Eye (tissue), 1 donor: ENCODE measurements at places on chromosomes 5 and 9.

- DNase-seq: no peak
Measured at GRCh38 chr5:159083548-159084452, 15.9 kb downstream of the EBF1 start.

GRCh38 chr5:118257066-118257465 lies 731.3 kb downstream of the DTWD2 start:
- DNase-seq: no peak

DNA sequence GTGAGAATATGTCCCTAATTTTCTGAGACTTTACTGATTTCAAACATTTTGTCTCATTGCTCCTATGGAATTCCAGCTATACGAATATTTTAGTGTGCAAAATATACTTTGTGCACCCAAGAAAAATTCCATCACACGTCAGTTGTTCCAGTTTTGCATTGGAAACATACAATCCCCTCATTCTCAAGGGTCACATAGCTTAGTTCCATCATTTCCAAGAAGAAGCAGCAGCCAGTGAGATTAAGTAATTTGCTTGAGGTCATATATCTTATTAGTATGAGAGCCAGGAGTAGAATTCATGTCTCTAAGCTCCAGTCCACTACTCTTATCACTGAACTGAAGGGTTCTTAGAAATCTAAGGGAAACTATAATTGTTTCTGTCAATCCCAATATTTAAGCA lies 746.7 kb upstream of the C9orf72 start:
- no peak for DNase-seq

- no peak for DNase-seq
Measured at GRCh38 chr9:130237076-130237475, 28.5 kb upstream of the HMCN2 start.

DNA sequence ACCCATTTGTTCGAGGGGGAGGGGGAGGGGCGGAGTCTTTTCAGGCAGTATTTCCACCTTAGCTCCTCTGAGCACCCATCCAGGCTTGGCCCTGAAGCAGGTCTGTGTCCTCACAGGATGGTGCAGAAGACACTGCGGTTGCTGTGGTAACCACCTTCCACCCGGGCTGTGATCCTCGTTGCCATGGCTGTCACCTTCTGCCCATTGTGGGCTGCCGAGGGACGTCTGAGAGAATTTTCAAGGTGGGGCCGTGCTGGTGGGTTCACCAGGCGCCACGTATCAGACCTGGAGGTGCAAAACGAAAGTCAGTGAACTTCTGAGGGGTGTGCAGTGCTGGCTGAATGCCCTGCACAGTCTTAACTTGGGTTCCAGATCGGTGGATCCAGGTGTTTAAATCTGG lies 26.7 kb downstream of the POLR1E start:
- DNase-seq: no peak
